ENCODE measurements at places on chromosomes 2 and 18.

- no peak for DNase-seq
These were observed 138.7 kb downstream of the RAB3GAP1 start for GRCh38 chr2:135190799-135191198.

GRCh38 chr18:58609536-58609993 lies 19.3 kb downstream of the ALPK2 start:
- no peak for DNase-seq

GRCh38 chr2:111025288-111025687 lies 95.4 kb upstream of the BCL2L11 start:
- no peak for DNase-seq

- DNase-seq: no peak
These were observed 426.9 kb downstream of the NR4A2 start for GRCh38 chr2:155905657-155906056.

- DNase-seq: no peak
These were observed 128.2 kb downstream of the AKAIN1 start for GRCh38 chr18:5068851-5069250.

DNA sequence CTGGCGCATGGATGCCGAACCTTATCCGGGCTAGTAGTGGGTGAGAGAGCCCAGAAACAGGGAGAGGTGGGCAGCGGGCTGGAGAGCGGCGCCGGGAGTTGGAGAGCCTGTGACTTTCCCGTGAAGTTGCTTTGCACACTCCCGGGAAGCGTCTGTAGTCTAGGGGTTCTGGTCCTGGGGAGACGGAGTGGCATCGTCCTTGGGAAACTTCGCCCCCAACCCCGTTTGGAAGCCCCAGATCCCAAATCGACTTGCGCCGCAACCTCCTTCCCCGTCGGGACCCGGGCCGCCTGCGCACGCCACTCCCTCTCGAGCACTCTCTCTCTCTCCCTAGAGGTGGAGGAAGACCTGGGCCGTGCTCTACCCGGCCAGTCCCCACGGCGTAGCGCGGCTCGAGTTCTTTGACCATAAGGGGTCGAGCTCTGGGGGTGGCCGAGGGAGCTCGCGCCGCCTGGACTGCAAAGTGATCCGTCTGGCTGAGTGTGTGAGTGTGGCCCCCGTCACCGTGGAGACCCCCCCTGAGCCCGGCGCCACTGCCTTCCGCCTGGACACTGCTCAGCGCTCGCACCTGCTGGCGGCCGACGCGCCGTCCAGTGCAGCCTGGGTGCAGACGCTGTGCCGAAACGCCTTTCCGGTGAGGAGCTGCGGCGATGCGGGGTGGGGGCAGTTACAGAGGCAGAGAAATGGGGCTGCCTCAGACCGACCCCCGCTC lies 456 bp downstream of the DOK1 start:
- DNase-seq: no peak

- DNase-seq: no peak
These were observed 2.6 kb downstream of the TMEM131 start for GRCh38 chr2:97992836-97993825.

GRCh38 chr2:121377646-121378045 lies 92.6 kb upstream of the TFCP2L1 start:
- no peak for DNase-seq

- no peak for DNase-seq
These were observed 346.6 kb downstream of the THSD7B start for GRCh38 chr2:137111896-137112295.

- no peak for DNase-seq
These were observed 359.8 kb upstream of the SALL3 start for GRCh38 chr18:78619854-78620253.

- no peak for DNase-seq
These were observed 3.2 kb upstream of the SERPINE2 start for GRCh38 chr2:224042191-224042696.

DNA sequence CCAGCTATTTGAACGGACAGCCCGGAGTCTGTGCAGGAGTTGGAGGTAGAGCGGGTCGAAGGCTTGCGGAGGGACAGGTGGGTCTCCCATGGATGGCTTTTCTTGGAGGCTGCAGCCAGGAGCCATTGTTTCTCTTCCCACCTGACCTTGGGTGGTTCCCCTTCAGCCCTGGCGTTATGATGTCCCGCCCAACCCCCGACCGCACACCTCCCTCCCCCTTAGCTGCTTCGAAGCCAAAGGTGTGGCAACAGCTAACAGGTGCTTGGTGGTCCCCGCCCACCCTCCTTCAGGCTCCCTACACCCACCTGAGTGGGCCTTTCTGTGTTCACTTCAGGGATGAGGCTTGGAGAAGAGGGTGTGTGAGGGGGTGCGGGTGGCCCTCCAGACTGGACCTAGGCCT lies 62.7 kb downstream of the HPCAL1 start:
- DNase-seq: no peak

- no peak for DNase-seq
These were observed 2.5 kb upstream of the HS6ST1 start for GRCh38 chr2:128320906-128321771.

DNA sequence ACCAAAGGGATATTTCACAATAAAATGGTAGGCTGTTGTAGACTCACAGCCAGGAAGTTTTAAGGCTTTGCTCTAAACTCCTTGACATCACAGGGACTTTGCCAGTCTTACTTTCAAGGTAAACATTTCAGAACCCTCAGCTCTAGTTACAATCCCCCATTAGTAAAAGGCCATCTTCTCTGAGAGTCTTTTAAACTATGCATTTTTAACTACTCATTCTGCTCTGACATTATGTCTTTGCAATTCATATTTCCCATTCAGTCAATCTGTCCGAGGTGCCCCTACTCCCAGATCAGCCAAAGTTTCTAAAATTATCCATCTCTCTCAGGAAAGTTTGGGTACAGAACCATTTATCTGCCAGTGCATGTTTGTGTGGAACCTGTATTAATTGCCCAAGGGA lies 1094.1 kb downstream of the TDRD15 start:
- DNase-seq: no peak

DNA sequence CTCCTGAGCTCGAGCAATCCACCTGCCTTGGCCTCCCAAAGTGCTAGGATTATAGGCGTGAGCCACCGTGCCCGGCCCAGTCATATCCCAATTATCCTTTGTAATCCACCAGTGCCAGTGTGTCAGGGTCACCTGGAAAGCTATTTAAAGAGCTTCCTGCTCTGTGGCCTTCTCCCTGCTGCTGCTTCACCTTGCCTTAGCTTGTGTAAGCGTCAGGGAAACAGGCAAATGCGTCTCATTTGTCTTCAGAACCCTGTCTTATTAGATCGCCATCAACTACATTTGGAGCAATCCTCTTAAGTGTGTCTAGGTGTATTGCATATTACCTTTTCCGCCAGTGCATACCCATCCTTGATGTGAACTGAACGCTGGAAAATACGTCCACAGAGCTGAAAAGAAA lies 10.2 kb downstream of the KIF5C start:
- no peak for DNase-seq

DNA sequence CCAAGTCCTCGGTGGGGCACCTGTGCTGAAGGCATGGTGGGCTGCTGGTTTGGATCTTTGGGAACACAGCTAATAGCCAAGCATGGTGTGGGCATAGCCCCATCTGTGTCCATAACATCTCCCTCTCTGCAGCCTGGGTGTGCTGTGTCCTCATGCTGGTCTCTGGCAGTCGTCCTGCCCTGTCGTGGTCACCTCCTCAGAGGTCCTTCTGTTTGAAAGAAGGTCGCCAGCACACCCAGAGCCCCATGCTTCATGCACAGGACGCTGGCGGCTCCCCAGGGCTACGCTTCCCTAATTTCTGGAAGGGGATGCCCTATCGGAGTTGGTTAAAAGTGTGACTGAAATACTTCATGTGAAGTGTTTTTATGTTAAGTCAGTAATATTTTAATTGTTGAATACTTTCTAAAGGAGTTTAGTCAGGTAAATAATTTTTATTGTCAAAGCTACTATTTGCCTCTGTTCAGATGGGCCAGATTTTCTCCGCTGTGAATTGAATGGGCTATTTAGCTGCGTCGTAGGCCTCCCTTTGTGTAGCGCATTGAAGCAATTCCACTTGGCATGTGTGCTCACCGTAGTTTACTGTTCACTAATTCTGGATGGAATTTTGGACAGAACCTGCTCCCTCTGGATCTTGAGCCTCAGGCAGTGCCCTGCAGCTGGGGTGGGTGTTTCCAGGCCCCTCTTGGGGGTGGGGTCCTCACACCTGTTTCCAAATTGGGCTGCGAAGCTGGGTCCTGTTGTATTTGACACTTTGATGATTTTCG lies 81.9 kb downstream of the WDSUB1 start:
- DNase-seq: no peak

- no peak for DNase-seq
These were observed 87.1 kb downstream of the TMX3 start for GRCh38 chr18:68627812-68628211.

DNA sequence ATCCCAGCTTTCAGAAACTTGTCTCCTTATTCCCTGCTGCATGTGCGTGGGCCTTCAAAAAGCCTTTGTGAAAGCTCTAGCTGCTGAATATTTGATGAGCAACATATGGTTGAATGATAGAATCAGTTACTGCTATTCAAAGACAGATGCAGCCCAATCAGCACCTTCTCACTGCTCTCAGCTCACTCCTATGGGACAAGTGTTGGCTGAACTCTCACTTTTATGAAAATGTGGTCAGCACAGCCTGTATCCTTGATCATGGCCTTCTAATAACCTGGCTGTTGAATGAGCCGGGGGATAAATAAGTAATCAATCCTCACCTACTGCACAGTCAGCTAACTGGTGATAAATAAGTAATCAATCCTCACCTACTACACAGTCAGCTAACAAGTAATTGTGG lies 103.2 kb downstream of the PIEZO2 start:
- DNase-seq: no peak

- no peak for DNase-seq
These were observed 6.2 kb downstream of the RAMP1 start for GRCh38 chr2:237865623-237866041.

DNA sequence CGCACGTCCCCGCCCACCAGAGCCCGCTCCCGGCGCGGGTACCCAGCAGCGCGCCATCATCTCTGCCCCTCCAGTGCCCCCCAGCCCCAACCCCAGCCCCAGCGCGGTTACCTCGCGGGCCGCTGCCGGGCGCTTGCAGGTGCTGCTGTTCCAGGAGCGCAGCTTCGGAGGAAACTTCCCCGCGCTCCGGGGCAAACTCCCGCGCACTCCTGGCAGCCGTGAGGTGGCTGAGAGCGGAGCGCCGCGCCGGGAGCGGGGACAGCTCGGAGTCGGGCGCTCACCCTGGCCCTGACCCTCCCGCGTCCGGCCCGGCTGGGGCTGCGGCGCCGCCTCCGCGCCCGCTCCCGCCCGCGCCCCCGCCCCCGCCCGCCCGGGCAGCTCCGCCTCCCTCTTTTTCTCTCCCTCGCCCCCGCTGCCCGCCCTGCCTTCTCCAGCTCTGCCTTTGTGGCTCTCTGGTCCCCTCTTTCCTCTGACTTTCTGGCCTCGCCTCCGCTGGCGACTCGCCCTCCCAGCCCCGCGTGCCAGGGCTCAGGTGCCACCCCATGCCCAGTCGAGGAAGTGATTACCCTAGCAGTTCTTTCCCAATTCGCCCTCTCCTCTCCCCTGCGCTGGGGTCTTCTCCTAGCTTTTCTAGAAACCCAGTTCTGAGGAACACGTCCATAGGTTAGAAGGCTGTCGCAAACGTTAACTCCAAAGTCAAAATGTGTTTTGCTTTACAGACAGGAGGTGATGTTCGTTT lies at the start of gene CHST9:
TSS of gene CHST9 (minus strand) at position 284 of the 739 bp plus-strand sequence. CDS start 42,499 bp downstream, outside the sequence.
- DNase-seq: no peak

DNA sequence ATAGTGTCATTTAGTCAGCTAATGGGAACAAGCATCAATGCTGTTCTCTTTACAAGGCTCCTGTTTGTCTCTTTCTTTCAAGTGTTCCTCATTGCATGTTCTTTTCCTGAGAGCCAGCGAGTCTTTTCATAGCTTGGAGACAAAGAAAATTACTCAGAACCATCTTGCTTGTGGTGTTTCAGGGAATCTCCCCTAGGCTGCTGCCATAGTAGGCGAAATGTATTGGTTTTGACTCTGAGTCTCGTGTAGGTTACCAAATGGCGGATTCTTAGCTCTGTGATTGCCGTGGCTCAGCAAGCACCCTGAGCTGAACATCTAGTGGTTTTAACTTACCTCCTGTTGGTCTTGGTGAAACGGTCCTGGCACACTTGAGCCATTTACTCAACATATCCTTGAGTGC lies 68.7 kb downstream of the RHBDD1 start:
- DNase-seq: no peak

GRCh38 chr2:109648041-109648527 lies 33.9 kb downstream of the SOWAHC start:
- no peak for DNase-seq

DNA sequence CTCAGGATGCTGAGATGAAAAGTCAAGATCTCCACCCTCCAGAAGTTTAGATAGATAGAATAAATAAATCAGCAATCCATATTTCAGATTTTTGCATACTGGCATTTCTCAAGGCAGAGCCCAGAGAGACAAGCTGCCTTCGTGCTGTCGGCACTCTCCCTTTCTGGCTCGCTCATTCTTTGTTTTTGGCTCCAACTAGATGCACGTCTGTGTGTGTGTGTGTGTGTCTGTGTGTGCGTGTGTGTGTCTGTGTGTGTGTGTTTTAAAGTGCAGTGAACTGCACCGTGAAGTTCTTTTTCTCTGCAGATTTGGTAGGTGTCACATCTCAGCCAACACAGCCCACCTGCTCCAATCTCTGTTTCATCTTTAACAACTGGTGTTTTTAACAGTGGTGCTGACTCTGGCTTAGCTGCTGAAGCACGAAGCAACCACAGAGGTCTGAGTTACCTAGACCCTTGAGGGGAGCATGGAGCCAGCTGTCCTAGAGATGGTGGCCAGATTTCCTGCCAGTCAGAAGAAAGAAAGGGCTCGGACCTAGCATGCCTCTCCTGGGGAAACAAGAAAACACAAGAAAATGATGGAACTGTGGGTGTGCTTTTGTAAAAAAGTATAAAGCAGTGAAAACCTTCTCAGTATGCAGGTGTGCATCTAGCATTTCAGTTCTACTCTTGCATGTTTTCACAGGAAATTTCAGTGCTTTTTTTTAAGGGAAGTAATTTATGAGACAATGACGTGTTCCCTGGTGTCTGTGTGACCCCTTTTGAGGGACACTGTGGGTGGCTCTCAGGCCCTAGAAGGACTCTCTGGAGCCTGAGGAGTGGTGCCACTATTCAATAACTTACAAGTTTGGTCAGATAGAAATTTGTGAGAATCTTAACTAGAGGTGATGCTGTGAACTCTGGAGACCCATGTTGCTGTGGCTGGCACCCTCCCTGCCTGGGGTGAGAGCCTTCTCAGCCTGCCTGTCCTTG lies 364.3 kb downstream of the RNF144A start:
- no peak for DNase-seq

DNA sequence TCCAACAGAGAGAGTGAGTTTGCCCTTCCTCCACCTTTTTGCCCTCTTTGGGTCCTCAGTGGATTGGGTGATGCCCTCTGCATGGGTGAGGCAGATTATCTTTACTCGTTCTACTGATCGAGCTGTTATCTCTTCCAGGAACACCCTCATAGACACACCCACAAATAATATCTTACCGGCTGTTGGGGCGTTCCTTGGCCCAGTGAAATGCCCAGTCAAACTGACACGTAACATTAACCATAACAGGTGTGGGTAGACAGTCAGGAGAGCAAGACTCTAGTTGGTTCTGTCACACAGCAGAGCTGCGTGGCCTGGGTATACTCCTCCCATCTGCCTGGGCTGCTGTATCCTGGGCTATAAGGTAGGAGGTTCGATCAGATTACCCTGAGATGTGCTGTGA lies 144.1 kb downstream of the AGAP1 start:
- DNase-seq: no peak

GRCh38 chr2:163606878-163607277 lies 128.9 kb downstream of the FIGN start:
- no peak for DNase-seq
